Frontal cortex (tissue), 4 donors: ENCODE measurements at places on chromosomes 16 and 17.
A peak's percentile ranks its signal among the peaks of the same experiment; 100 is the strongest.

GRCh38 chr17:13362341-13363122 is 239.2 kb downstream of the HS3ST3A1 start:
- no peak for DNase-seq

- no peak for DNase-seq
Measured at GRCh38 chr17:73679476-73679875, 35.2 kb upstream of the SDK2 start.

DNA sequence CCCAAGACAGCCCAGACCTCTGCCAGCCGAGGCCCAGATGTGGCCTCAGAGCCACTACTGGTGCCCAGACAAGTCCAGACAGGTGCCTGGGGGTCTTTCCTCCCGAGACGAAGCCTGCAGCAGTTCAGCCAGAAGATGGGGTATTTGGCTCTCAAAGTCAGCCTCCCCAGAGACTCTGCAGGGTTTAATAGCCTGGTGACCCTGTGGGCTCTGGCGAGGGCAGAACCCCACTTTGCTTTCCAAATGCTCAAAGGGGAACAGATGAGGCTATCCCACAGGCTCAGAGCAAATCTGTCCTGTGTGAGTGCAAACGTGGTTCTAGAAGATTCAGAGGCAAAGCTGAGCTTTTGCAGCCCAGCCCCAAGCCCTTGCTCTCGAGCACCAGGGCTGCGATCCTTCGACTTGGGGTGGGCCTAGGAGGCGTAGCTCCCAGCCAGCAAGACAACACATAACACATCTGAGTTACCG is 236.0 kb downstream of the MRTFB start:
- no peak for DNase-seq

DNA sequence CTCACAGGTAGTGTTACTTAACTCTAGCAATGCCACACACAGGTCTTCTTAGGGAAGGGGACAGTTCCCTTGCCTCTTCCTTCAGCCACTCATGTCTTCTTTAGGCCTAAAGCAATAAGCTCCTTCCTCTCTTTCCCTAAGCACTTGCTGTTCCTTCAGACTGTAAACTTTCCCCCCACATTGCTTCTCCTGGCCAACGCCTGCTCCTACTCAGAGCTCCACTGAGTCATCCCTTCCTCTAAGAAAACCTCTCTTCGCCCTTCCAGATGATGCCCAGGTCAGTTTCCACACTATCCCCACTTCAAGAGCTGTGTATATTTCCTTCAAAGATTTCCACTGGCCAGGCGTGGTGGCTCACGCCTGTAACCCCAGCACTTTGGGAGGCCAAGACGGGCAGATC is 12.5 kb upstream of the EPOP start:
- DNase-seq, result no peak

DNA sequence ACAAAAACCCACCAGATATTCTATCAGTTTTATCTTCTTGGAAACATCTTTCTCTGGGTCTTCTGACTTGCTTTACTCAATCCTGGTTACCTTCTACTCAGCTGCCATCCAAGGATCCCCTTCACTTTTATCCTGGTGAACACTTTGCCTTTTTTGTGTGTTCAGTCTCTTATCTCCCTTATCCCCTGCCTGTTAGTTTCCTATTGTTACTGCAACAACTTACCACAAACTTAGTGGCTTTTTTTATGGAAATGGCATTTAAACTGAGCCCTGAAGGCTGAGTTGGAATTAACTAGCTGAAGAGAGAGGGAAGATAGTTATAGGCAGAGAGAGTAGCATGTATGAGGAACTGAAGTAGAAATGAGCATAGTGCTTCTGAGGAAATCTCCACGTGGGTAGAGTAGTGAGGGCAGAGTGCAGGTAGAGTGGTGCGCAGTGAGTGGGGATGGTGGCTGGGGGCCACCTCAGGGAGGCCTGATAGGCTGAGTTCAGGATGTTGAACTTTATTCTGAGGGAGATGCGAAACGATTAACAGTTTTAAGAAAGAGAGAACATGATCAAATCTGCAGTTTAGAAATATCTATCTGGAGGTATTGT is 26.3 kb downstream of the TANGO6 start:
- no peak for DNase-seq

DNA sequence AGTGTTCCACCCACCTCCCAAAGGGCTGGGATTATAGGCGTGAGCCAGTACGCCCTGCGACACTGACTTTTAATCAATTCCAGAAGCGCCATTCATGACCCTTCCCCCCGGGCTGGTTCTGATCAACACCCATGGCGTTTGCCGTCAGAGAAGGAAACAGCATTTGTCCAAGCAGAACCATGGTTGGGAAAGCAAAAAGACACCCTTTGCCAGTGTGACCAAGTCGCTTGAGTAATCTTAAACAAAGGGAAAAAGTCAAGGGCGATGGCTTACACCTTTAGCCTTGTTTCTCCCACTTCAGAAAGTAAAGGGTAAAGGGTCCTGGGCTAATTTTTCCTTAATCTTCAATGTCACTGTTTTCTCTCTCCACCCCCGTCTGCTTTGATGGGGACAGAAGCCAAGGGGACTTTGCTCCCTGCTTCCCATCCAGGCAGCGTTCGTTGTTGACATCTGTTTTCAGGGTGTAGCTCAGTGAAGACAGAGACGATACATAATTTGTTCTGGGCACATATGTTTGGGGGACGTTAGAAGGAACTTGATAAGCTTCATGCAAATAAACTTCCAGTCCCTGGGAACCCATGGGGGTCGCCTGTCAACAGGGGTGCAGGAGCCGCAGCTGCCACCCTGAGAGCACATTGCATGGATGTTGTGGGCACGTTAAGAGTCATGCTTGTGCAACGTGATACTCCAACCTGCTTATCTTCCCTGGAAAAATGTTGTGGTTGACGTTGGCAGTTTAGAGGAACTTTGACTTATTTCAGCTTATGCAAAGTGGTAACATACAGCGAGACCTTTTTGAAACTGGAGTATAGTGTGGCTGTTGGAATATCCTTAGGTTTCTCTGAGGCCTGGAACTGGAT is 50.6 kb upstream of the TANGO6 start:
- DNase-seq, result no peak

DNA sequence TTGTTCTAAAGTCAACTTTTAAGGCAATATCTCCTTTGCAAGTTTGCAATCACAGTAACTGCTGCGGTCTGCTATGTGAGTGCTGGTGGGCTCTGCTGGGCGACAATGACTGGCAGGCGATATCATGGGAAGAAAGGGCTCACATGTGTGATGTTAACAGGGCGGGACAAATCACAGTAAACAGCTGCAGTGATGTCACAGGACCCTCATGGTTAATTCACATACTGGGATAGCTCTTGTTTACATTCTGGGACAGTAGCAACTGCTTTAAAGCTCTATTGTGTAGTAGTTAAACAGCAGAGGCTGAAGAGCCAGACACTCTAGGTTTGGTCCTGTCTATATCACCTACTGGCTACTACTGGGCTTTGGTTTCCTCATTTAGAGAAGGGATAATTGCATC is 257.2 kb upstream of the ASIC2 start:
- no peak for DNase-seq

DNA sequence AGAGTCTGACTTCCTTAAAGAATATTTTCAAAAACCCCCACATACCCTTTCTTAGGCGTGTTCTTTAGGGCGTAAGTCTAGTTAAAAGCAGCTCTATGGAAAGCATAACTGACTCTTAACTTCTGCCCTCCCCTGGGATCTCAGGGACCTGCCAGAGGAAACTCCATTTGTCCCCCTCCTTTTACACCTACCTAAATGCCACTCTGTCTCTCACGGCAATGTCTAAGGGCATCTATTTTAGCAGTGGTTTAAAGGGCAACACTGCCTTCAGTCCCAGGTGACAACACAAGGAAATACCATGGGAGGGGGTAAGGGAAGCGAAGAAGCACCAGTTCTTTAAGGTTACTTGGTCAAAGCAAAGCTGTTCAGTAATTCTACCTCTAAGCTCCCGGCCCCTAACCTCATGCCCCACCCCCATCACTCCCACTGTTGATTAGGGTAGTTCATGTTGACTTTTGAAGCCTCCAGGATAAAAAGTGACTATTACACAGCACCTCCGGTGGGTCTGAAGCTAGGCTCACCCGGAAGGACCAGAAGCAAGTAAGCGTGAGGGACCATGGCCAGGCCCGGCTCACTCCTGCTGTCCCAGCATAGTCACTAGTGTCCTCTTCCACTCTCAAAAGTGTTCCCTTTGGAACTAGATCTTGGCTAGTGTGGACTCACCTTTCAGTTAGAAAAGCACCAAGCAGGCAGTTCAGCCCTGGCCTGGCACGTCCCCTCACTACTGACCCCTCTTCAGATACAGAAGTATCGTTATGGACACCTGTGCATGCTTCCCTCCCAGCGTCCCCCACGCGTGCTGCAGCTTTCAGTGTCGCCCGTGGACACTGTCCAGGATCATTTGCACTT is 47.1 kb downstream of the CYTH1 start:
- DNase-seq, result no peak

DNA sequence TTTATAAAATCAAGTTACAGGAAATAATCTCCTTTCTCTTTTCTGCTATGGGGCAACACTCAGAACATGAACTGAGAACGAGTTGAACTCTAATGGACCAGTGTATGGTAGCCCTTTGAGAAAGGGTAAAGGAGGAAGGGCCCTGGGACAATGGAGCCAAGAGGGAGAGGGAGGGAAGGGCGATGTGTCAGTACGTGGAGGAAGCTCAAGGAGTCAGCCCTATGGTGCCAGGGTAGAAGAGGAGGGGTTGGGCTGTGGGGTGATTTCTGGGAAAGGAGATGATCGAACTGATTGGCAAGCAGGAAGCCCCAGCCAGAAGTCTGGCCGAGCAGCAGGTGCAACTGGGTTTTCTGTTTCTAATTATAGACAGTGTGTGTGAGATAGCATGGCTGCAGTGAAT is 4.3 kb upstream of the WIPI1 start:
- DNase-seq, result no peak

GRCh38 chr17:65278050-65278819 is 141.1 kb downstream of the RGS9 start:
- DNase-seq, result peak; percentile 14

DNA sequence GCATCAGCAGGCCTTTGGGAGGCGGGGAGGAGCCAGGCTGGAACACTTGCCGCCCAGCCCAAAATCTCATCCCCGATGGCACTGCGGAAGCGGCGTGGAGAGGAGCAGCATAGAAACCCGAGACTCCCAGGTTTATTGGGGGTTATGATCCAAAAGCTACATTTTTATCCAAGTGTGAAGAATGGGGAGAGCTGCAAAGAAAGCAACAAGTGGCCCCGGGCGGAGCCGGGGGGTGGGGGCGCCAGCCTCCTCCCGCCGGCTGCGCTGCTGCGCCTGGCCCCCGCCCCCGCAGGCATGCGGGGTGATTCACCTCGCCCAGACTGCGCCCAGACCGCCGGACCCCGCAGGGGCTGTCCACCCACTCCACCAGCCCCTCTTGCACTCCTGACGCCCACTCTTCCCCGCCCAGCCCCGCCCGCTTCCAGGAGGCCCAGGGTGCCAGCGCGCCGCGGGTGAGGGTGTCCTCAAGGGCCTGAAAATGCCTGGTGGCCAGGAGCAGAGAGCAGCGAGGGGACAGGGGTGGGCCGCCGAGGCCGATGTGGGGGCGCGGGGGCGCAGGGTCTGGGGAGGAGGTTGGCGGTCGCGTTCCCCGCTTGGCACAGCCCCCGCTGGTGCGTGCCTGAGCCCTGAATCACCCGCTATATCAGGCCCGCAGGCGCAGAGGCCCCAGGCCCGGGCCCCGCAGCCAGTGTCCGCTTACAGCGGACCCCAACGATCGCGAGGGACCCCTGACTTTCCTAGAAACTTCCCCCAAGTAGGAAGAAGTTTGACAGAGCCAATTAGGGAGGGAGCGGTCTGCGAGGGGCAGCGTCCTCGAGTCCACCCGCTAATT is 1.3 kb downstream of the CAVIN1 start:
- no peak for DNase-seq

DNA sequence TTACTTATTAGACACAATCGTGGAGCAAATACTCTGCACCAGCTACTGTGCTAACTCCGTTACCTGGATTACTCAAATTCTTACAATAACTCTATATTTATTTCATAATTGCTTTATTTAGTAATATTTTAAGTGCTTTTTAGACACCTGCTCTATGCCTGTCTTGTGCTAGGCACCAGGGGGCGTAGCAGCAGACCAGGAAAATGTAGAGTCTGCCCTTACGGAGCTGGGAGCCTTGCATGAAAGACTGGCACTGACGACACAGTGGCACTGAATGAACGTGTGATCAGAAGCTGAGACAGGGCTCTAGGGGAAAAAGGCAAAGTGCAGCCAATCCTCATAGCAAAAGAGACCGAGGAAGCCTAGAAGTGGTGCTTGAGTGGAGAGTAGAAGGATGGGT is 486.5 kb downstream of the CDH13 start:
- peak; percentile 29 for DNase-seq

- DNase-seq, result no peak
Measured at GRCh38 chr17:28443901-28444638, 29.4 kb upstream of the SLC13A2 start.
